ENCODE measurements at places on chromosomes 7 and 10. TPM values are rescaled to one million over a fixed set of nuclear protein-coding genes. Genes with fewer than 3 reads are reported as not detected.

DNA sequence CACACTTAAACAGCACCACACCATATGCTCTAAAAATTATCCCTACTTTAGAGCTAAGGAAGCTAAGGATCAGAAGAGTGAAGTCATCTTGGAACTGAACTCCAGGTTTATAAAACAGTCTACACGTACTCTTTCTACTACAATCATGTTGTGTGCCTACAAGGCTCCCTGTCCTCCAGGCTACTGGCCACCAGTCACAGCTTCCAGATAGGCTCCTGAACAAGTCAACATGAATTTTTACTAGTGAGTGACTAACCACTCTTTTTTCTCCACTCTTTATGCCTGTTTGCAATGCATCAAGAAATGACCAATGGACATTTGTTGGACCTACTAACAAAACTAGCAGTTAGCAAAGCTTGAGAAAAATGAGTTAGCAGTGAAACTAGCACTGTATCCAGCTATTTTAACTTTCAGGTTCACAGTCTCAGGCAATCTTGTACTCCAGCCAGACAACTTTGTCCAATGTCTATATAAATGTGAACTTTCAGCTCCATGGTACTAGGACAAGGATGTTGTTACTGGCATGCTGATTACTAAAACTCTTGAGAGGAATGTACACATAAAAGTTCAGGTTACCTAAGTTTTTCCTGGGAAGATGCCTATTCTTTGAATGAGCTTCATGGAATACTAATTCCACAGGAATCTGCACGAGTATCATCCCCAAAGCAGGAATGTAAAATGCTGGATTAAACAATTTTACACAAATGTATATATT lies 180.0 kb downstream of the BTAF1 start:
- no peaks in the 10 kb centered on the region for H3K4me1 ChIP-seq
- no peak for DNase-seq
- peak overlapping the region; percentile 1 for H3K4me3 ChIP-seq
- no peaks in the 10 kb centered on the region for H3K27me3 ChIP-seq
- peaks cover 10% of the 10 kb centered on the region for H3K36me3 ChIP-seq

RBM28 gene
- total RNA-seq: 17.4 TPM

GRCh38 chr10:13475124-13475523 lies 53.7 kb downstream of the BEND7 start:
- H3K36me3 ChIP-seq: no peaks in the 10 kb centered on the region
- no peaks in the 10 kb centered on the region for H3K27me3 ChIP-seq
- no peaks in the 10 kb centered on the region for H3K4me1 ChIP-seq
- DNase-seq: no peak
- H3K27ac ChIP-seq: no peak overlapping the region
- no peak overlapping the region for H3K4me3 ChIP-seq

DNA sequence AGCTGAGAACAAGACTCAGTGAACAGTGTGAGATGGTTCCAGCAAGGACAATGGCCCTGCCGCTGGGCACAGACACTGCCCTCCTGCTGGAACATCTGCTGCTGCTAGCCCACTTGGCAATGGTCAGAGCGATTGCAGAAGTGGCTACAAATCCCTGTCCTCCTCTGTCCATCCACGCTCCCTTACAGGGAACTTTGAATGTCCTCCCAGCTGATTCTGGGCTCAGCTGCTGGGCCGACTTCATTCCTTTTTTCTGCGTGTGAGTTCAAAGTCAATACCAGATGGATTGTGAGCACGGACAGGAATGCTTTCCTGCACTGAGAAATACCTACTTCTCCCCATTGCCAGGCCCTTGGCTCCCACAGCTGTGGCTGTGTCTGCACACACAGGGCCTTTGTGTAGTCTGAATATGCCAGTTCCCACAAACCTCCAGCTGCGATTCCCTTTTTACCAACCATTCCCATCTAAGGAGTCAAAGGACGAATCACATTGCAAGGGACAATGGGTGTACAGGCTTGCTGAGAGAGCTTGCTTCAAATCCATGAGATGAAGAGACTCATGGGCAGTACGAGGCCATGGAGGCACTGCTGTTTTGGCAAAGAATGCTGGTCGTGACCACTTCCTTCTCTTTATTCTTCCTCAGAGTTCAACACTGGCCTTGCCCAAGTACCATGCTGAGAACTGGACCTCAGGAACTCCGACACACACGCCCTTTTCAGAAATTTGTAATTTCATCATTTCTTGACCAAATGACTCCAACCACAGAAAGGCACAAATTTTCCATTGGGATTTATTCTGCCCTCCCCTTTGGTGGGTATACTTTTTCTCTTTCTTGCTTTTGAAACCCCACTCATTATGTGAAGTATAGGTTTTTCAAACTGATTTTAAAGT lies 44.2 kb downstream of the BPGM start:
- H3K4me1 ChIP-seq: no peaks in the 10 kb centered on the region
- H3K4me3 ChIP-seq: no peak overlapping the region
- H3K36me3 ChIP-seq: no peaks in the 10 kb centered on the region
- no peak overlapping the region for H3K27ac ChIP-seq
- H3K27me3 ChIP-seq: no peaks in the 10 kb centered on the region
- DNase-seq: no peak

GRCh38 chr10:70952401-70952800 lies 64.0 kb upstream of the PCBD1 start:
- H3K27me3 ChIP-seq: no peaks in the 10 kb centered on the region
- no peak overlapping the region for H3K27ac ChIP-seq
- DNase-seq: no peak

DNA sequence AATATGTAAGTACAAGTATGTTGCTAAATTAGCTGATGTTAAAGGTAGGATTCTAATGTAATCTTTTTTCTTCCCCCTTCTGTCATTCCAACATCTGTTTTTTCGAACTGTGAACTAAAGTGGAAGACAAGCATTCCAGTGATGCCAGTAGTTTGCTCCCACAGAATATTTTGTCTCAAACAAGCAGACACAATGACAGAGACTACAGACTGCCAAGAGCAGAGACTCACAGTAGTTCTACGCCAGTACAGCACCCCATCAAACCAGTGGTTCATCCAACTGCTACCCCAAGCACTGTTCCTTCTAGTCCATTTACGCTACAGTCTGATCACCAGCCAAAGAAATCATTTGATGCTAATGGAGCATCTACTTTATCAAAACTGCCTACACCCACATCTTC lies 62.7 kb downstream of the WAC start:
- no peak overlapping the region for H3K4me3 ChIP-seq
- no peak overlapping the region for H3K27ac ChIP-seq
- DNase-seq: no peak
- H3K36me3 ChIP-seq: peaks cover 24% of the 10 kb centered on the region
- no peaks in the 10 kb centered on the region for H3K4me1 ChIP-seq
- no peaks in the 10 kb centered on the region for H3K27me3 ChIP-seq

GRCh38 chr7:51950813-51951212 lies 634.2 kb upstream of the COBL start:
- no peak overlapping the region for H3K27ac ChIP-seq
- DNase-seq: no peak
- H3K4me3 ChIP-seq: no peak overlapping the region
- H3K4me1 ChIP-seq: no peaks in the 10 kb centered on the region
- H3K27me3 ChIP-seq: no peaks in the 10 kb centered on the region

- no peak overlapping the region for H3K4me3 ChIP-seq
- no peaks in the 10 kb centered on the region for H3K4me1 ChIP-seq
- H3K36me3 ChIP-seq: no peaks in the 10 kb centered on the region
- H3K27ac ChIP-seq: no peak overlapping the region
- no peaks in the 10 kb centered on the region for H3K27me3 ChIP-seq
Measured at GRCh38 chr10:130215151-130215930, 79.2 kb downstream of the GLRX3 start.

TAC1 gene
- total RNA-seq: not detected

GRCh38 chr10:83553366-83553765 lies 585.9 kb upstream of the GHITM start:
- H3K27me3 ChIP-seq: no peaks in the 10 kb centered on the region
- H3K36me3 ChIP-seq: no peaks in the 10 kb centered on the region
- H3K4me1 ChIP-seq: no peaks in the 10 kb centered on the region
- no peak overlapping the region for H3K4me3 ChIP-seq
- H3K27ac ChIP-seq: no peak overlapping the region

GRCh38 chr10:16384021-16384420 lies 52.8 kb upstream of the PTER start:
- no peaks in the 10 kb centered on the region for H3K4me1 ChIP-seq
- no peak overlapping the region for H3K27ac ChIP-seq
- no peaks in the 10 kb centered on the region for H3K36me3 ChIP-seq
- H3K4me3 ChIP-seq: no peak overlapping the region
- DNase-seq: no peak

GRCh38 chr10:61028861-61029361 lies 84.9 kb upstream of the RHOBTB1 start:
- no peaks in the 10 kb centered on the region for H3K36me3 ChIP-seq
- no peak overlapping the region for H3K27ac ChIP-seq
- H3K4me3 ChIP-seq: no peak overlapping the region
- no peaks in the 10 kb centered on the region for H3K4me1 ChIP-seq
- DNase-seq: no peak
- H3K27me3 ChIP-seq: no peaks in the 10 kb centered on the region

DNA sequence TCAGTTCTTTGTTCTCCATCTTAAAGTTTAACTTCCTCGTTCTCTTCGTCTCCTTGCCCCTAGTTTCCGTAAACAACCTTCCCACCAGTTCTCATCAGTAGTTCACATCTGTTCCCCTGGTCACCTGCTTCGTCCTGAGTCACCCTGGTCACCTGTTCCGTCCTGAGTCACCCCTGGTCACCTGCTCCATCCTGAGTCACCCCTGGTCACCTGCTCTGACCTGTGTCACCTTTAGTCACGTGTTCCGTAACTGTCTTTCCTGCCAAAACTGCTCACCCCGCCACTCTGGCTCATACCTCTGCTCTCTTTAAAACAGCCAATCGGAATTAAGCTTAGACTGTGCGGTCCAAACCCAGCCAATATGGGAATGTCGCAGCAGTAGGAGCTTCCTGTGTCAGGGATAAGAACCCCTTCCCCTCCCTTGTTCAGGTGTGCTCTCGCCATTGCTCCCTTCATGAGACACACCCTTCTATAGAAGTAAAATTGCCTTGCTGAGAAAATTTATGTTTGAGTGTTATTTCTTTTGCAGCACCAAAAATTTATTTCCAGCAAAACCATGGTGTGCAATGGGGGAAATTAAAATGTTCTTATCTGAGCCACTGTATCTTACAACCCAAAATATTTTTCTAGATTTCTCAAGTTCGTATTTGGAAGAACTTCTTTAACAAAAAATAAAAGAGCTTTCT lies 112.2 kb downstream of the VIM start:
- no peak overlapping the region for H3K27ac ChIP-seq
- H3K27me3 ChIP-seq: no peaks in the 10 kb centered on the region

HECW1 gene
- total RNA-seq: 0.28 TPM

DNA sequence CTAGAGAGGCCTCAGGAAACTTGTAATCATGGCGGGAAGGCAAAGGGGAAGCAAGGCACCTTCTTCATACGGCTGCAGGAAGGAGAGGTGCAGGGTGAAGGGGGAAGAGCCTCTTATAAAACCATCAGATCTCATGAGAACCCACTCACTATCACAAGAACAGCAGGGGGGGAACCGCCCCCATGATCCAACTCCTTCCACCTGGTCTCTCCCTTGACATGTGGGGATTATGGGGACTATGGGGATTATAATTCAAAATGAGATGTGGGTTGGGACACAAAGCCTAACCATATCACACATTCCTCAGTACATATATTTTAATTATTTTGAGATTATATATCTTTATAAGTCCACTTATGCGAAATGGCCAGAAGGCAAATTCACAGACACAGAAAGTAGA lies 8.9 kb downstream of the HK1 start:
- no peak overlapping the region for H3K27ac ChIP-seq
- DNase-seq: no peak
- no peak overlapping the region for H3K4me3 ChIP-seq
- no peaks in the 10 kb centered on the region for H3K36me3 ChIP-seq
- H3K27me3 ChIP-seq: no peaks in the 10 kb centered on the region

GATA3 gene
- total RNA-seq: not detected

SAMD9L gene
- total RNA-seq: 1.3 TPM

PRSS37 gene
- total RNA-seq: not detected

- no peaks in the 10 kb centered on the region for H3K4me1 ChIP-seq
- no peaks in the 10 kb centered on the region for H3K36me3 ChIP-seq
- no peaks in the 10 kb centered on the region for H3K27me3 ChIP-seq
Measured at GRCh38 chr7:41624818-41625217, 78.1 kb downstream of the INHBA start.

GRCh38 chr10:128167926-128168520 lies 41.8 kb upstream of the MKI67 start:
- H3K4me1 ChIP-seq: no peaks in the 10 kb centered on the region
- no peak overlapping the region for H3K4me3 ChIP-seq
- DNase-seq: no peak
- no peaks in the 10 kb centered on the region for H3K27me3 ChIP-seq
- no peak overlapping the region for H3K27ac ChIP-seq

ACSL5 gene
- 92.4 TPM for total RNA-seq

PVRIG gene
- total RNA-seq: not detected

DNA sequence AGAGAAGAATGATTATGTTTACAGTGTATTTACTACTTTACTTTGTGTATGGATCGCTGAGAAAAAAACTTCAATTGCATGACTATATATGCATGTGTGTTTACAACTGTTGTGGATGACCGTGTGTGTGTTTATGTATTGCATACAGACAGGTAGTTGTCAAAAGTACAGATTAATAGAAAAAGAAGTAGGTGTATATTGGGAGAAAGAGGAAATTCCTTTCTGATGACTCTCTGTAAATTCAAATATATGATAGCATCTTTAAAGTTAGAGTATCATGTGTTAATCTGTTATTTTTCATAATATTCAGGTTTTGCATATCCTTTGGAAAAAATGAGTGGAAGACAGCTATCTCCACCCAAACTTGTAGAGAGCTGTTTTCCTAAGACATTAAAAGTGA lies 160.4 kb upstream of the AGR3 start:
- H3K4me1 ChIP-seq: no peaks in the 10 kb centered on the region
- H3K4me3 ChIP-seq: no peak overlapping the region
- H3K27me3 ChIP-seq: no peaks in the 10 kb centered on the region
- no peaks in the 10 kb centered on the region for H3K36me3 ChIP-seq
- no peak for DNase-seq

- DNase-seq: no peak
- no peaks in the 10 kb centered on the region for H3K27me3 ChIP-seq
- no peaks in the 10 kb centered on the region for H3K36me3 ChIP-seq
- no peak overlapping the region for H3K27ac ChIP-seq
- H3K4me1 ChIP-seq: no peaks in the 10 kb centered on the region
- no peak overlapping the region for H3K4me3 ChIP-seq
Measured at GRCh38 chr10:90192825-90193224, 491.4 kb downstream of the KIF20B start.

ACSM6 gene
- total RNA-seq: not detected

FBXL13 gene
- total RNA-seq: 0.16 TPM

GRCh38 chr10:95539560-95540284 lies 21.4 kb downstream of the SORBS1 start:
- no peaks in the 10 kb centered on the region for H3K27me3 ChIP-seq
- H3K4me1 ChIP-seq: peaks cover 45% of the 10 kb centered on the region
- DNase-seq: no peak
- no peak overlapping the region for H3K27ac ChIP-seq

Data from right lobe of liver (tissue), 6 donors.